ENCODE measurements at places on chromosomes 12 and 14.
A peak's percentile ranks its signal among the peaks of the same experiment; 100 is the strongest.

DNA sequence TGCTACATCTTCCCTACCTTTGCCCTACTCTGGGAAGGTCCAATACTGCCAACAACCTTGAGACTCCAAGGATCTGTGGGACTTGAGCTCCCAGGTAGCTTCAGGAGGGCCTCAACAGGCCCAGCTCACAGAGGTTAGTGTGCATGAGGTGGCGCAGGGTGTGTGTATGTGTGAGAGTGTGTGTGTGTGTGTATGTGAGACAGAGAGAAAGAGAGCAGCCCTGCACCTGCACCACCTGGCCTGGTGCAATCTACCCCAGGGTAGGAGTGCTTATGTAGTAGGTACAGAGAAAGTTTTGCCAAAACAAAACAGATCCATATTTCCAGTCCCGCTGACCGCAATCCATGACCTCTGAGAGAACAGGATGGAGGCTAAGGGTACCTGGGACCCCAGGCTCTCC, 24.6 kb downstream of the TMEM229B start:
- no peak for DNase-seq

GRCh38 chr14:91068642-91069041, 8.2 kb upstream of the RPS6KA5 start:
- DNase-seq = no peak

- no peak for DNase-seq
Measured at GRCh38 chr14:106528717-106529116, 1002.3 kb downstream of the TMEM121 start.

DNA sequence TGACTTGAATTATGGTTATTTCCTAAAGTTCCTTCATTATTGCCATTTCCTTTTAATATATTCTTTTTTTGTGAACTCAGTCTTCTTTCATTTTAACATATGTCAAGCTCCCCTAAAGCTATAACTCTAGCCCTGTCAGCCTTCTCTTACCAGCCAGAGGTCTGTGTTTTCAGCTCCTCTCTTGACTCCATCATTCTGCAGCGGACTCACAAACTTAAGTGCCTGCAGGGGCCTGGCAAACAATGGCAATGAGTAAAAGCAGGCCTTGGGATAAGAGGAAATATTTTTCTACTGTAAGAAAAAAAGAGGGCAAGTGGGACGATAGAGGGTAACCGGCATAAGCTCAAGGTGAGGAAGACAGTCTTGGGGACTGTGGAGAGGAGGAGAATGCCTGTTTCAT, 424.5 kb upstream of the RGS6 start:
- DNase-seq = no peak

DNA sequence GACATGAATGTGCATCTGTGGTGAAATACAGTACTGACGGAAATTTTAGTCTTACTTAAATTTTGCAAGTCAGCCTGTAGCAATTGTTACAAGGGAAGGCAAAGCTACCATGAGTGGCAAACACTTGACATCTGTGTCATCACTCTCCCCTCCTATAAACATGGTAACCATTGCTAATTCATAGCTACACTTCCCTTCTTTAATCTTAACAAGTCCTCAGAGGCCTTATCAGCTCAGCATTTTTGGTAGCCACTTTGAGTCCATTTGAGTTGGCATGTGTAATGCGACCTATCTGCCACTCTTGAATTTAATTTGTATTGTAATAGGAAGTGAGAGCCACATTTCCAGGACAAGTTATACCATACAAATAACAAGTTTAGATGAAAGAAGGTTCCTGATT, 218.1 kb downstream of the RMST start:
- DNase-seq = no peak

DNA sequence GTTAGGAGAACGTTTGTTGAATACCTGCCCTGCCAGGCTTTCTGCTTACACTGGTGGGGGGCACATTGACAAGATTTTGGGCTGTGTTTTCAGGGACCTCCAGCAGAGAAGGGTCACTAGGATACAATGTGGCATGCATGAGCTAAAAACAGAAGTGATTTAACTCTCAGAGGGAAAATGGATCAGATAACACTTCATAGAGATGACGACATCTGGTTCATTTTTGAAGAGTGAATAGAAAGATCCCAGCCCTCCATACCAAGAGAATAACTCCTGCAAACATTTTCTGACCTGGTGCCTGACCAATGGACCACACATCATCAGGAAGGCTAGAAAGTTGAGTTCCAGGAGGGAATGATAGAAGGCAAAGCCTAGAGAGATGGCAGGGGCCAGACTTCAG, 33.7 kb downstream of the CKB start:
- DNase-seq = no peak

- peak; percentile 78 for DNase-seq
Measured at GRCh38 chr12:121626853-121627640, 717 bp downstream of the ORAI1 start.

DNA sequence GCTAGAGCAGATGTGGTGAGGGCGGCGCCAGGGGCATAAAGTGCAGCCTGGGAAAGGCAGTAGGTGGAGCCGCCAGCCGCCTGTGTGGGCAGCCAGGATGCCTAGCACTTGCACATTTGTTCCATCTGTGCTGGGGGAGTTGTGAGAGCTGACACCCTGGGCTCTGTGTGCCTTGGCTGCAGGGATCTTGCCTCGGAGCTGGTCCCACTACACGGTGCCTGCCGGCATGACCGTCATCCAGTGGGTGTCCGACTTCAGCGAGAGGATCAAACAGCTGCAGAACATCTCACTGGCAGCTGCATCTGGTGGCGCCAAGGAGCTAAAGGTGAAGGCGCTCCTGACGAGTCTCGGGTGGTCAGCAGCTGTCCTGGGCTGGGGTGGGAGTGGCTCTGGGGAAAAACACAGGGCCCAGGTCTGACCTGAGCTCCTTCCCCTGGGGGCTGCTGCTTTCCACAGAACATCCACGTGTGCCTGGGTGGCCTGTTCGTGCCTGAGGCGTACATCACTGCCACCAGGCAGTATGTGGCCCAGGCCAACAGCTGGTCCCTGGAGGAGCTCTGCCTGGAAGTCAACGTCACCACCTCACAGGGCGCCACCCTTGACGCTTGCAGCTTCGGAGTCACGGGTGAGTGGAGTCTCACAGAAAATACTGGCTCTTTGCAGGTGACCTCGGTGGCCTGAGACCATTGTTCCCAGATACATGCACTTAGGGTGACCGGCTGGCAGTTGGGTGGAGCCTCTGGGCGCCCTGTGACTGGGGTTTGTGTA, 37.4 kb downstream of the HSP90AA1 start:
- no peak for DNase-seq

DNA sequence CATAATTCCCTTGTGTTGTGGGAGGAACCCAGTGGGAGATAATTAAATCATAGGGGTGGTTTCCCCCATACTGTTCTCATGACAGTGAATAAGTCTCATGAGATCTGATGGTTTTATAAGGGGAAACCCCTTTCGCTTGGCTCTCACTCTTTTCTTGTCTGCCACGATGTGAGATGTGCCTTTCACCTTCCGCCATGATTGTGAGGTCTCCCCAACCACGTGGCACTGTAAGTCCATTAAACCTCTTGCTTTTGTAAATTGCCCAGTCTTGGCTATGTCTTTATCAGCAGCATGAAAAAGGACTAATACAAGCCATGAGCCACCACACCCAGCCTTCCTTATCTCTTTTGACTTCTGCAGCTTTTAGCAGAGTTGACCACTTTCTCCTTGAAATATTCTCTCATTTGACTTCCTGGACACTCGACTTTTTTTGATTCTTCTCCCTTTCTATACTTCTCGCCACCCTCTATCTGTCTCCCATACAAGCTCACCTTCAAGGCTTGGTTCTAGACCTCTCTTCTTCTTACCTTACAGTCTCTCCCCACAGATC, 2.3 kb downstream of the MTERF2 start:
- DNase-seq = no peak

GRCh38 chr12:101772012-101772775, 32.9 kb upstream of the SYCP3 start:
- no peak for DNase-seq

DNA sequence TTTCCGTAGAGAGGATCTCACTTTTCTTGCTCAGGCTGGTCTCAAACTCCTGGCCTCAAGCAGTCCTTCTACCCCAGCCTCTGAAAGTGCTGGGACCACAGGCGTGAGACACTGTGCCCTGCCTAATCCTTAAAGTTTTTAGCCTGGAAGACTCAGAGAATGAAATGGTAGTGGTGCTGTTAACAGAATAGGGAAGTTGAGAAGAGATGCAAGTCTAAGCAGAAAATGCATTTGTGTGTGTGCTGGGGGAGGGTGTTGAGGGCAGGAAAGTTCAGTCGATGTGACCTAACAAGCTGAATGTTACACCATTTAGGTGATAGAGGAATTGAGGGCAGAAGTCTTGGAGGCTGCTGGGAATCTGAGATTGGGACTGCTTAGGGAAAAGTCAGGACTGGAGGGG, 6.9 kb upstream of the TUBA1A start:
- DNase-seq = no peak

DNA sequence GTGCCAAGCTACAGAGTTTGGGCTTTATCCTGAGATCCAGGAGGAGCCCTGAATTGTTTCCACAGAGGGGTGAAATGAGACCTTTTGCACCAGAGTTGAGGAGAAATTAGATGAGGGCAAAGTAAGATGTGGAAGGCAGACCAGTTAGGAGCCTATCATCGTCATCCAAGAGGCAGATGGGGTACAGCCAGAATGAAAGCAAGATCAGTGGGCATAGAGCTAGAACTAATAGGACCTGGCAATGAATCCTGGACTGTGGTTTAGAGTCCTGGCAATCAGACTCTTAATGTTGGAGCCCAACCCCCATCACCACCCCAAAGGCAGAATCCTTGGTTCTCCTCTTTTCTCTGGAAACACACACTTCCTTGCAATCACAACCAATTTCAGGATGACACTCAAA, 166.6 kb upstream of the HMGA2 start:
- no peak for DNase-seq

DNA sequence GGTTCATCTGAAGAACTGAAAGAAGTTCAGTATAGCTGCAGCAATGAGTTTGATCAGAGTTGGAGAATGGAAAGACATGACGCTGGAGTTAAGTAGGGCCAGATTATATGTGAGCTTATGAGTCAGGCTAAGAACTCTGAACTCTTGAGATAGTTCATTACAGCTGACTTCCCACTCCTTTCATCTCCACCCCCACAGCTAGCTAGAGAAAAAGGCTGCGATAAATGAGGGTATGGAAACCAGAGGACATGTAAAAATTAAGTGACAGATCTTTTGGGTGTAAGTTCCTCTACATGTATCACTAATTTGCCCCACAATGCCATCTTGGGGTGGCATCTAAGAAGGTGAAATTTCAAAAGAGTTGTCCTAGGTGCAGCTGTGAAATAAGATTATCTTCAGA, 28.6 kb downstream of the PYM1 start:
- DNase-seq = no peak

- peak; percentile 52 for DNase-seq
Measured at GRCh38 chr12:65612440-65612839, 211.8 kb upstream of the HMGA2 start.

GRCh38 chr14:54502602-54503001, 7.1 kb upstream of the CGRRF1 start:
- no peak for DNase-seq

- DNase-seq = peak; percentile 81
Measured at GRCh38 chr12:6828781-6829535, 751 bp downstream of the P3H3 start.

GRCh38 chr14:77177702-77178101, 3.9 kb upstream of the TMEM63C start:
- DNase-seq = no peak

DNA sequence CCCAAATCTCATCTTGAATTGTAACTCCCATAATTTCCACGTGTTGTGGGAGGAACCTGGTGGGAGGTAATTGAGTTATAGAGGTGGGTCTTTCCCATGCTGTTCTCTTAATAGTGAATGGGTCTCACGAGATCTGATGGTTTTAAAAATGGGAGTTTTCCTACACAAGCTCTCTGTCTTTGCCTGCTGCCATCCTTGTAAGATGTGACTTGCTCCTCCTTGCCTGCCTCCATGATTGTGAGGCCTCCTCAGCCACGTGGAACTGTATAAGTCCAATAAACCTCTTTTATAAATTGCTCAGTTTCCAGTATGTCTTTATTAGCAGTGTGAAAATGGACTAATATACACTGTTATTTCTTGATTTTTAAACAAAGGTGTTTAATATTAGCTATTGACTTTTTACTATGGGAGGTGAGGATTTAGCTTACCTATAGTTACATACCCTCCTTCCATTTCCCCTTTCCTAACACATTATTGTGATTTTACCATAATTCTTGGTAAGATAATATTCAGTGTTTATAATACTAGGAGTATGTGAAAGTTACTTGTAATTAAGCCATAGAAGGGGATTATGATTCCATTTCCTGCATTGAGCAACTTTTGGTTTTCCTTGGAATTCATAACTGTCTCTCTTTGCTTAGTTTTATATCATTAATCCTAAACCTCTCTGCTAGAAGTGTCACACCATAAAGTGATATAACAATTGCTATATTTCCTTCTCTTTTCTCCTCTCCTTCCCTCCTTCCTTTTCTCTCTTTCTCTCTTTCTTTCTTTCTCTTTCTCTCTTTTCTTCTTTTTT, 151.0 kb upstream of the KRAS start:
- DNase-seq = no peak

GRCh38 chr14:52907949-52908348, 42.9 kb downstream of the FERMT2 start:
- DNase-seq = no peak

GRCh38 chr14:37326434-37326833, 128.7 kb downstream of the MIPOL1 start:
- DNase-seq = no peak

DNA sequence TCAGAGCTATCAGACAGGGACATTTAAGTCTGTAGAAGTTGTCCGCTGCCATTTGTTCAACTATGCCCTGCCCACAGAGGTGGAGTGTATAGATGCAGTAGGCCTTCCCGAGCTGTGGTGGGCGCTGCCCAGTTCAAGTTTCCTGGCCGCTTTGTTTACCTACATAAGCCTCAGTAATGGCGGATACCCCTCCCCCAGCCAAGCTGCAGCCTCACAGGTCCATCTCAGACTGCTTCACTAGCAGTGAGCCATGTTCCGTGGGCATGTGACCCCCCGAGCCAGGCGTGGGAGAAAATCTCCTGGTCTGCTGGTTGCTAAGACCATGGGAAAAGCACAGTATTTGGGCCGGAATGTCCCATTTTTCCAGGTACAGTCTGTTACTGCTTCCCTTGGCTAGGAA, 165.9 kb downstream of the MIPOL1 start:
- DNase-seq = no peak

GRCh38 chr14:39434401-39434800, 2.2 kb upstream of the FBXO33 start:
- no peak for DNase-seq

GRCh38 chr14:22822571-22823098, 7.1 kb upstream of the MRPL52 start:
- DNase-seq = peak; percentile 92

GRCh38 chr14:55146425-55146824, 17.4 kb downstream of the LGALS3 start:
- no peak for DNase-seq

GRCh38 chr12:96166765-96167164, 27.4 kb upstream of the ELK3 start:
- no peak for DNase-seq

DNA sequence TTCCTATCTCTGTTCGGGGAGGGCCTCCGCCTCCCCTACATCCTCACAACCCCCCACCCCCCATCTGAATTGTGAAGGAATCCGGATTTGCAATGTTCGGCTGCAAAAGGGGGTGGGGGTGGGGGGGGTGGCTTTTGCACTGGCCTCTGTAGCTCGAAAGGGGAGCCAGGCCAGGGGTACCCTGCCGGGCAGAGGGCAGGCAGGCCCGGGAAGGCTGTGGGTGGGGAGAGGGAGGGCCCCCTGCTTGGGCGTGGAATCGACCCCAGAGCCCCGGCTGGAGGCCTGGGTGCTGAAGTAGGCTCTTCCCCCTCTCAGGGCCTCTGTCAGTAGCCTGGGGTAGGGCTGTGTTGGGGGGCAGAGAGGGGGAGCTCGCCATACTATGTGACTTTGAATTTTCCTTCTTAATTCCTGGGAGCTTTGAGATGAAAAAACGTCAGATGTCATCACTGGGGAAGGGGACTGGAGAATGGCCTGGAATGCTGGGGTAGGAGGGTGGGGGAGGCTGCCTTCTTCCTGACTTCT, 1.1 kb downstream of the LRP1 start:
- DNase-seq = peak; percentile 61

All from right forelimb (tissue), 1 donor.